MG63 (cell line): ENCODE measurements at places on chromosomes 4 and X. TPM values are rescaled to one million over a fixed set of nuclear protein-coding genes. Genes with fewer than 3 reads are reported as not detected.

Gene ZFP92
- total RNA-seq, result 0.02 and 0.07 TPM in 2 replicates

Gene PARM1
- total RNA-seq, result not detected in 2 replicates

- no peak for DNase-seq
These were observed 3.6 kb downstream of the ATP10D start for GRCh38 chr4:47488706-47489105.

Gene UNC5C
- not detected in 2 replicates for total RNA-seq

Gene SSX4B
- total RNA-seq, result not detected in 2 replicates

DNA sequence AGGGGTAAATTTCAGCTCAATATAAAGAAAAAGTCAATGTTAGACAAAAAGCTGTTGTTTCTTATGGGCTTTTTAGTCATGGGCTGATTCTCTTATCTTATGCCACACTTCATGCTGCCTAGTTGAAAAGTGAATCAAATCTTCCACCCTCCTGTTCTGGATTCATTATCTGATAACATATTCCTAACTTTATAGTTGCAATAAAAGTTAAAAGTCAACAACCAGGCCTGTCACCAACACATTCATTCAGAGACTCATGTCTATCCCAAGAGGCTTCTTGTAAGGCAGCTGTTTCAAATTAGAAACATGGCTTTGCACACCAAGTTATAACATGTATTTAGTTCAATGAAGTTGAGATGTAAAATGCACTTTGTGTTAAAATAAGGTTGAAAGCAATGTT lies 243.8 kb downstream of the ADAMTS3 start:
- DNase-seq, result no peak

DNA sequence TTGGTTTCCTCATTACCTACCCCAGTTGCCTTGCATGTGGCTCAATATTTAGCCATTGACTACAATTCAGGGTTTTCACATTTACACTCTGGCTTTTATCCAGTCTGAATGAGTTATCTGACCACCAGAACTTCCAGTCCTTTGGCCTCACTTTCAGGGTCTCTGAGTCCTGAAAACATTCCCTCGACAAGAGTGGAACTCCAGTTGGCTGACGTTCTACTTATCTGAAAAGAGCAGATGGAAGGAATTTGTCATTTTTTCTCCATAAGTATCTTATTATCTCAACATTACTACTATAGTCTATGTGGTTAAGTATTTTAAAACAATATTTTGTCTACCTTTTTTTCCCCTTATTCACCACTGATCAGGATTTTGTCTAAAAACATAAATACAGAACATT lies 5.2 kb upstream of the CASP6 start:
- no peak for DNase-seq

GRCh38 chr4:44149282-44149681 lies 299.3 kb downstream of the KCTD8 start:
- DNase-seq, result no peak

- DNase-seq, result no peak
These were observed 117.7 kb downstream of the ADAM29 start for GRCh38 chr4:175035905-175036304.

Gene L1CAM
- total RNA-seq, result 0.30 TPM in 1 of 2 replicates, not detected in the other

DNA sequence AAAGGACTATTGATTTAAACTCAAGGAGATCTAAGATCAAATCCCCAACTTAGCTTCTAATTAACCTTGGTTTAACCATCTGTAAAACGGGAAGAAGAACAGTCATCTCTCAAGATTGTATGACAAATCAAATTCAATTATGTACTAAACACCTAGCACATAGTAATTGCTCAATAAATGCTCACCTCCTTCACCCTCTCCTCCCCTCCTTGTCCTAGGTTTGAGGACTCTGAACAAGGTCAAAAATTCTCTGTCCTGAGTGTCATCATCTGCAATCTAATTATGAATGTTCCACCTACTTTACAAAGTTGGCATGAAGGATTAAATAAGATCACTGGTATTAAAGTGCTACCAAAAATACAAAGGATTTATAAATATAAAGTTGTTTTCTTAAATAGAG lies 320.1 kb upstream of the PPARGC1A start:
- no peak for DNase-seq

DNA sequence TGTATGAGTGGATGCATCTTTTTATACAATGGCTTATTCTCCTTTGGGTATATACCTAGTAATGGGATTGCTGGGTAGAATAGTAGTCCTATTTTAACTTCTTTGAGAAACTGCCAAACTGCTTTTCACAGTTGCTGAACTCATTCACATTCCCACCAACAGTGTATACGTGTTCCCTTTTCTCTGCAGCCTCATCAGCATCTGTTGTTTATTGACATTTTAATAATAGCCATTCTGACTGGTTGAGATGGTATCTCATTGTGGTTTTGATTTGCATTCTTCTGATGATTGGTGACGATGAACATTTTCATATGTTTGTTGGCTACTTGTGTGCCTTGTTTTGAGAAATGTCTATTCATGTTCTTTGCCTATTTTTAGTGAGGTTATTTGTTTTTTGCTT lies 687.0 kb upstream of the EPHA5 start:
- no peak for DNase-seq

DNA sequence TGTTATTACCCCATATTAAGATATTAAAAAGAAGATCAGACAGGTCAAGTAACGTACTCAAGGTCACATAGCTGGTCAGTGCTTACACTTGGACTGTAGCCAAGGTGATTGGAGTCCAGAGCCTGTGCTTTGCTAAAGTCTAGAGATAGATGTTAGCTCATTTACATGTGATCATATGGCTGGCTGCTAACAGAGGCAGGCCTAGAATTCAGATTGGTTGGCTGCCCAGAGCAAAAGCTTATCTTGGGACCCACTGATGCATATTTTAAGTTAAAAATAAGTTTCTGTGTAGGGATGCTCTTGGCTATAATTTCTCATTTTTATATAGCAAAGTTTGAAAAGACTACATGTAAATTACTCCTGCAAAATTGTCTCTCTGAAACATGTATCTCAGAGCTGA lies 18.1 kb upstream of the EXOC1L start:
- DNase-seq, result no peak

DNA sequence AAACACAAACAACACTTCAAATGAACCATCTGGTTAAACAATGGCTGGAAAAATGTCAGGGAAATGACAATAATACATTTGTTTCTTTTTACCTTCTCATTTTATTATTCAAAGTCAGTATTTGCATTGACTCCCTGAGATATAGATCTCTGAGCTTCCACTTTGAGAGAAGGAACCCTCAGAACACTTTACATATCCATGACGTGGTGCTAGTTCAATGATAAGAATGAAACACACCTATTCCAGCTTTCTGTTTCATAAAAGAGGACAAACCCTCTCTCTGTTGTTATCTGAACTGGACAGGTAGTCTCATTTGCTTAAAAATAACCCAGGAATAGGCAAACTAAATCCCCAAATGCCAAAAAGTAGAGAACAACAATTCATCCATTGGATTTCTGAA lies 65.3 kb upstream of the CCSER1 start:
- DNase-seq, result no peak

DNA sequence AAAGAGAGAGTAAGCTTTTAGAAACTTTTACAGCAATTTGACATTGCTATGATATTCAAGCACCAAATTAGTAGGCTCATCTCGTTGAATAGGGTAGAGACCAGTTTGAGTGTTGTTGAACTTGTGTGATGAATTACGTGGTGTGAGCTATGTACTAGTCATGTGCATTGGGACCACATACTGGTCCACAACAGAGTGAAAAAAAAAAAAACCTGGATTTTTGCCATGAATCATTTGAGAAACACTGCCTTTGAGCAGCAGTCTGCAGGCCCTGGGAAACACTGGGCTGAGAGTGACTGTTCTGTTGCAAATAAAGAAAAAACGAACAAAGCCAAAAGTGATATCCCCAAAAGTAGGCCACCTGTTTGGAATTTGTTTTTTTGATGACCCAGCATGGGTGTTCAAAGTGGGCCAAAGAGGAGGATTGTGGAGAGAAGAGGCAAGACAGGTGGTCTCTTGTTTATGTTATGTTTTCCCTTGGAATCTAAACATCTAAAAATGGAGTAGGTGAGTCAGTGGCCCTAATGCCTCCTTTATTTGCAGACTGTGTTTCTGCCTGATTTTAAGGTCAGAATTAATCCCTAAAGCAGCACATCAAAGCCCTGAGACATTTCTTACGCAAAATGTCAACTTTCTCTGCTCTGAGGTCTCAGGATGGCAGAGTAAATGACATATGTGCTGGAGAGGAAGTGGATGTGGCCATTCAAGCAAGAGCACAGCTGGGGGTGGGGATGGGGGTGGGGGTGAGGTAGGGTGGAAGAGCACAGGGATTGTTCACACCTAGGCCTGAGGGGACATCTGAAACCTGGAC lies 33.5 kb downstream of the TAF7L start:
- DNase-seq, result no peak

- no peak for DNase-seq
These were observed 330.2 kb downstream of the ZIC3 start for GRCh38 chrX:137896123-137896522.

- no peak for DNase-seq
These were observed 310.5 kb upstream of the DDX53 start for GRCh38 chrX:22689290-22689689.

- no peak for DNase-seq
These were observed 32.2 kb downstream of the COPS4 start for GRCh38 chr4:83067058-83067639.

DNA sequence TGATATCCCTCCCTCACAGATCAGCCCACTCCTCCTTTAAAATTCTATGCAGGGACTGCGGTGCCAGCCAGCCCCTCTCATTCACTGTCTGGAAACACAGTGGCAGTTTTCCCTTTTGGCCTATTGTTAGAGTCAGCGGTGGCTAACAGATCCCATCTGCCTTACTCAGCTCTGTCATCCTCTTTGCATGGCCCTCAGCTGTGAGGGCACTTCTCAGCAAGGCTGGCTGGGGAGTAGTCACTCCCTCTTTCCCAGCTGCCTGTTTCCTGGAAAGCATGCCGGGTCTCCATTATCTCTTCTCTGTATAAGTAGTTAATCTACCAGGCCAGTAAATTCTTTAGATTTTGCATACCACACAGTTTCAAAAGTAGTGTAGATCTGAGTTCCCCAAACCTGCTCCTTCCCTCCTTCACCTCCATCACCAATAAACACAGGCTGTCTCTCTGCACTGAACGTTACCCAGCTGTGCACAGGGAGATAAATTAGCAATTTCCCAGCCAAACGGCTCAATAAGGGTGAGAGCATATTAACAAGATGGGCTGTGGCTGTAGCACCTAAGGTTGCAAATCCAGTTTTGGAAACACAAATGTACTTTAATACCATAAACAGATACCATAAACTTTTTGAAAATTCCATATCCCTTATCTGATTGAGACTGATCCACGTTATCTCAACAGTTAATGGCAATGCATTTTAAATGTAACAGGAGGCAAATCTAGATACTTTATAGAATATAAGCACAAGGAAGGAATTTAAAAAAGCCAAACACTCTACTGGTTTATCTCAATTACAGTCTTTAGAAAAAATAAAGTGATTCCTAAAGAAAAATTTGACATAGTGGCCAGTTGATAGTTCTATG lies 229.3 kb downstream of the ANKRD50 start:
- no peak for DNase-seq

GRCh38 chr4:140854168-140854567 lies 98.0 kb upstream of the TBC1D9 start:
- DNase-seq, result no peak

Gene ALB
- total RNA-seq, result not detected in 2 replicates

DNA sequence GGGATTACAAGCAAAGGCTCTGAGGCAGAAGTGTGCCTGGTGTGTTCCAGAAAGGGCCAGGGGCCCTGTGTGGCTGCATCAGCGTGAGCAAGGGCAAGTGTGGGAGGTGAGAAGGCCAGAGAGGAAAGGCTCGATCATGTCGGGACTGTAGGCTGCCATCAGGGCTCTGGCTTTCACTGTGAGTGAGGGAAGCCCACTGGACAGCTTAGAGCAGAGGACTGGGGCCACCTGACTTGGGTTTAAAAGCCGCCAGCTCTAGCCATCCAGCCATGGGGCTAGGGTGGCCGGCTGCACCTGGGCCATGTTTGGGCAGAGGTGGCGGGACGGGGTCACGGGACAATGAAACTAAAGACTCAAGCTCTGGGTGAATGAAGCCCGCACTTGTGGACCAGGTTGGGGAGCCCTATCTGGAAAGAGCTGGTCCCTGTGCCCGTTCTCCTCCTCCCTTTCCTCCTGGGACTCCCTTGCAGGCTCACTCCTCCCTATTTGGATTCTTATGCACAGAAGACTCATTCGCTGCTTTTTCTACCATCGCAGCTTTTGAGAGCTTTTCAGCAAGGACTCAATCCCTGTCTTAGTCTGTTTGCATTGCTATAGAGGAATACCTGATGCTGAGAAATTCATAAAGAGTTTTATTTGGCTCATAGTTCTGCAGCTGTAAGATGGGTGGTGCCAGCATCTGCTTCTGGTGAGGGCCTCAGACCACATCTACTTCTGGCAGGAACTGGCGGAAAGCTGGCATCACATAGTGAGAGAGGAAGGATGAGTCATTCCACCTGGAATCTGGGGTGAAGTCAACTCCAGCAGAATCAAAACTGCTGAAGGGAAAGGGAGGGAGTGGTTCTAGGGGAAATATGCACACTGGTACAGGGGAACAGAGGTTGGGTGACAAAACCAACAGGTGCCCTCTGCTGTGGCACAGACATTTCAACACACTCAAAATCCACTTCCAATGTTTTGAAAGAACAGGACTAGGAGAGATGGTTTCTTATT lies 15.3 kb downstream of the CTAG1B start:
- DNase-seq, result peak; percentile 87

GRCh38 chr4:83259586-83259985 lies 25.0 kb downstream of the COQ2 start:
- no peak for DNase-seq

Gene CXCL13
- total RNA-seq, result not detected in 2 replicates

Gene NLRP2B
- not detected in 2 replicates for total RNA-seq

- no peak for DNase-seq
These were observed 213.0 kb downstream of the NKX6-1 start for GRCh38 chr4:84286048-84286447.

GRCh38 chr4:38279650-38280322 lies 319.6 kb downstream of the PTTG2 start:
- no peak for DNase-seq

- DNase-seq, result no peak
These were observed 376.2 kb downstream of the PCDH18 start for GRCh38 chr4:137156054-137156453.

- no peak for DNase-seq
These were observed 497.5 kb downstream of the INPP4B start for GRCh38 chr4:142348613-142349021.
